ENCODE measurements at places on chromosomes 1 and 21.

- DNase-seq: no peak
Measured at GRCh38 chr1:81594206-81594605, 206.5 kb upstream of the ADGRL2 start.

DNA sequence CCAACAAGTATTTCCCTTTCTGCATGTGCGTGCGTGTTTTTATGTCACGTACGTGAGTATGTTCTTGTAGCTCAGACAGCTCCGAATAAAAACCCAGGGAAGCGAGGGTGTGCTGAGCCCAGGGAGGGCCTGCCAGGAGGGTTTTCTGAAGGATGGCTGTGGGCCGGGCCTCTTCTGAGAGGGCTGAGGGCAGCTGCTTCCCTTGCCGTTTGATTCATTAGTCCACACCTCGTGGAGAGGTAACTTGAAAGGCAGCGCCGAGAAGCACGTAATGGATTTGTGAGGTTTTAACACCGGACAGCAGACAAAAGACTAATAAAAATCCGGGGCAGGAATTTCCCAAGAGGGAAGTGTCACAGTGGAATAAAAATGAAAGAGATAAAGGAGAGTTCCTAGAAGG, 29.5 kb downstream of the CD247 start:
- no peak for DNase-seq

DNA sequence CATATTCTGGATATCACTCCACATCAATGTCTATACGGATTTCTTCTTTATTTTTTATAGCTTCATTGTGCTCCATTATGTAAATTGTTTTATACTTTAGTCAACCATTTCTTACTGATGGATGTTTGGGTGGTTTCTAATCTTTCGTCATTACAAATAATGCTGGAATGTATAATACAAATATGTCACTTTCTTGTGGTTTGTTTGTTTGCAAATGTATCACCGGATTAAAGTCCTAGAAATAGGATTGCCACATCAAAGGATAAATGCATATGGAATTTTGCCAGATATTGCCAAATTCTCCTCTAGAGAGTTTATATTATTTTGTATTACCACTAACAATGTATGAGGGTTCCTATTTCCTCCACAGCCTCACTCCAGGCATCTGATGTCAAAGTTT, 48.7 kb upstream of the PRDM2 start:
- DNase-seq: no peak

DNA sequence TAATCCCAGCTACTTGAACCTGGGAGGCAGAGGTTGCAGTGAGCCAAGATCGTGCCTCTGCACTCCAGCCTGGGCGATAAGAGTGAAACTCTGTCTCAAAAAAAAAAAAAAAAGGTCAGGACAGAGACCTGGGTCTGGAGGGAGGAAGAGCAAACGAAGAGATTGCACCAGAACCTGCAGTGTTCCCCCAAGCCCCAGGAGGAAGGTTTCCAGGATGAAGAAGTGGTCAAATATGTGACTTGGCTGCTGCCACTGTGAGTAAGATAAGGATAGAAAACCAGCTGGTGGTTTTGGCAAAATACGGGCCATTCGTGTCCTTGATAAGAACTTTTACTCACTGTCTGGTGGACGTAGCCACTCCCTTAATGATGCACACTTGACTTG, 42.2 kb downstream of the CLDN14 start:
- DNase-seq: no peak

DNA sequence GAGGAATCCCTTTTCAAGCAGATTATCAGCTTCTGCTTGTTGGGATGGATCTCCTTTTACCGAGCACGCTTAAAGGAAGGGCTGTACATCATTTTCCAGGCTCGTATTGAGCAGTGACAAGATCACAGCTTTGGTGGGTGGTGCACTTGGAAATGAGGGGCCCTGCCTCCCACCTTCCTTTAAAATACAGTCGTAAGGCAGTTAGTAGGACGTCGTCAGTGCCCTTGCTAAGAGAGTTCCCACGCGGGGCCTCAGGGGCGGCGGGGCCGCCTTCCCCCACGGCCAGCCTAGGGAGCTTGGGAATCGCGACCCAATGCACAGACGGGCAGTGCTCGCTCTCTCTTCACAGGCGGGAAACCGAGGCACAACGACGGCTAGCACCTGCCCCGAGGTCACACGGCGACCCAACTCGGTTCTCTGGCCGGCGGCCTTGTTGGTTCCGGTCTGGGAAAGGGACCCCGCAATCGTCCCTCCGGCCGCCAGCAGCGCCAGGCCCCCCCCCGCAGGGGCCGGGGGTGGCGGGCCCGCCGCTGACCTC, 58.6 kb downstream of the H3-3A start:
- no peak for DNase-seq

DNA sequence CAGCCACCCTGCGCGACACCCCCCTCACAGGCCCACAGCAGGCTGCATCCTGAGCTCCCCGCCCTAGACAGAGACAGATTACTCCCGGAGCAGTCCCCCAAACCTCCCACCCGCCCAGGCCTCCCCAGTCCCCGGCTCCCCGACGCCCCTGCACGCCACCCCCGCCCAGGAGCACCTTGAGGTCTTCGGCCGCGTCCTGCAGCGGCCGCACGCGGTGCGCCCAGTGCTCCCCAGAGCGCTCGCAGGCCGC, 731 bp downstream of the TRIM11 start:
- no peak for DNase-seq

DNA sequence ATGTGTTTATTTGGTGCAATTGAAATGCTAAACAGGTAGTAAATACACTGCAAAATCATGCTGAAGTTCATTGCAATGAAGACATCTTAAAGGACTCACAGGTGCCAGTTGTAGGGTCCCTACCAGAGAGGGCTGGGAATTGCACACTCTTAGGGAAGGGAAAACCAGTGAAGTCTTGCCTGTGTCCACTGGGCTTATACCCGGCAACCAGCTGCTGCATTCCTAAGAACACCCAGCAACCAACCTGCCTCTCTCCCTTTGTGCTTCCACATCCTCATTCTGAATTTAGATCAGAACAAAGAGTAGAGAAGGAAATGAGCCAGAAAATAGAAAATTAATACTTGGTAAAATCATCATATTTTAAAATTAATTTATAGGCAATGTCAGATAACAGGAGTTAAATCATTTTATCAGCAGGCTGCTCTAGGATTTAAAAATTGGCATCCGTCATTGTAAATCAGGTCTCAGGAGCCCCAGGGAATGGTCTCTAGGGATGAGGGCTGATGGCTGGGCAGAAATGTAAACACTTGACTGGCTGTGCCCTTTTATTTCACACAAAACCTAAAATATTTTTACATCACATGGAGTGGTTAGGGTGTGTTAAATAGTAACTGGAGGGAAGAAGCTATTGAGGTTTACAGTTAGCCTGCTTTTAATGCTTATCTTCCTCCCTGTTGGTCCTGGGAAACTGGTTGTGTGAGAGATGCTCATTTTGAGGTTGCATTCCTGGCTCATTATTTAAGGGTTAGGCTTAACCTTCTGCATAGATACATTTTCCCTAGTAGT, 31.3 kb downstream of the PTGFRN start:
- DNase-seq: no peak

GRCh38 chr21:15645830-15646229, 84.0 kb upstream of the USP25 start:
- no peak for DNase-seq

GRCh38 chr1:166785987-166786386, 53.3 kb upstream of the POGK start:
- no peak for DNase-seq

GRCh38 chr1:116692879-116693278, 25.3 kb upstream of the IGSF3 start:
- no peak for DNase-seq

DNA sequence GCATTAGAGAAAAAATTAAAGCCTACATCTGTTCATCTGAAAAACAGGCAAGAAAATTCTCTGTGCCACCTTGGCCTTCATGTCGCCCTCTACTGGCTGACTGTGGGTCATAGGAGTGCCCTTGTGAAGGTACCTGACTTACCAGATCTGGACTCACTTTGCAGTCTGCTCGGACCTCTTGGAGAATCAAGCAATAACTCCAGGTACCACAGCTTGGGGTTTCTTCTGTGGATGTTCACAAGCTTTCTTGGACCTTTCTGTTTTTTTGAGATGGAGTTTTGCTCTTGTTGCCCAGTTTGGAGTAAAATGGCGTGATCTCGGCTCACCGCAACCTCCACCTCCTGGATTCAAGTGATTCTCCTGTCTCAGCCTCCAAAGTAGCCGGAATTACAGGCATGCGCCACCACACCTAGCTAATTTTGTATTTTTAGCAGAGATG, 2.4 kb upstream of the PRAMEF18 start:
- DNase-seq: peak; percentile 50

GRCh38 chr1:86169625-86170024, 13.1 kb upstream of the COL24A1 start:
- DNase-seq: no peak

Measured in stimulated activated CD4-positive, alpha-beta T cell treated with anti-CD3 and anti-CD28 coated beads, Interleukin-4, amount 100 ng/mL, for 24 hours (primary cell).